ENCODE measurements at places on chromosomes 11 and 22.
A peak's percentile ranks its signal among the peaks of the same experiment; 100 is the strongest.

DNA sequence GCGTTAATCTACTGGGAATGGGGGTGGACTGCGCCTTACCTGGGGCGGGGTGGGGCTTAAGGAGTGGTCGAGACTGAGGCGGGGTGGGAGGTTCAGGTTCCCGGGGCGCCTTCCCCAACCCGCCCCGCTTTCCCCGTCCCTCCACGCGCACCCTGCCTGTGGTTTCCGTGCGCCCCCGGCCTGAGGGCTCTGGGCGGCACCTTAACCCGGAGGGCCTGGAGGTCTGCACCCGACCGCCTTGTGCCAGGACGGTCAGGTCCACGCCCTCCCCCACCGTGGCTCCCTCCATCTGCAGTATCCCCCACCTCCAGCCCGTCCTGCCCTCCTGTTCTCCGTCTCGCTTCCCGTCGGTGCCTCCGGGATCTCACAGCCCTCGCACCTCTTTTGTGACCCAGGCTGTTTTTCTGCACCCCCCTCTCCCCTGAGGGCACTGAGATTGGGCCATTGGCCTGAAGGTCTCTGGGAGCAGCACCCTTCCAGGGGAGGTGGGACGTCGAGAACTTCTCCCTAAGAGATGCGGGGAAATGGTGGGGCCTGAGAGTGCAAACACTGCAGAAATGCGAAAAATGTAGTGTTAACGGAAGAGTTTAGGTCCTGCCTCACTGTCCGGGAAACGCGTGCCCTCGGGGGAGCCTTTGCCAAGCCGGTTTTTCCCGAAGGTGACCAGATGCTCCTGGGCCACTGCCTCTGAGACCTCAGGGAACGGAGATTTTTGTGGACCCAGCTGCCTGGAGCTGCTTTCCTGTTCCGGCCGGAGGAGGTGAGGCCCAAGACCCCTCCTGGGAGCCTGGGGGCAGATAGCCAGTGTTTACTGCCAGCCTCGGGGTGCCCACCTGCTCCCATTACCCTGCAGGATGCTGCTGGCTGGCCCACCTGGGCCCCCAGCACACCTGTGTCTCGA lies 1.2 kb upstream of the ASCL2 start:
- DNase-seq: no peak

DNA sequence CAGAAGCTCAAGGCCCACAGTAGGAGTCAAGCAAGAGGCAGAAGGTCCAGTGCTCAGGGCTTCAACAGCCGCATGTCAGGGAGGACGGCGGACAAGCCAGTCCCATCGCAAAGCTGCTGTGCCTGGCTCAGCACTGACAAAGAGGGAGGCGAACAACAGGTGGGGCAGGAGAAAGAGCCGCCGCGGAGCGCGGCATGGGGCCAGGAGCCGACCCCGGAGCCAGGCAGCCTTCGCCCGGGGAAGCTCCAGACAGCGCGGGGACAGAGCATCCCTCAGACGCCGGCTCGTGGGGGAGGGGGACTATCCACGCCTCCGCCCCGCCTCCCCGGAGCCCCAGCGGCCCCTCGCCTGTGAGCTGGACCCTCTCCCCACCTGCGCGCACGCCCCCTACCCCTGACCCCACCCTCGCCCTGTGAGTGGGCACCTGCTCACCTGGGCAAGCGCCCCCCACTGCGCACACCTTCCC lies 369 bp downstream of the DHCR7 start:
- DNase-seq: peak; percentile 39

GRCh38 chr22:28548406-28548805 lies 131.2 kb downstream of the TTC28 start:
- DNase-seq: no peak

- DNase-seq: no peak
These were observed 13.4 kb downstream of the SHANK2 start for GRCh38 chr11:71238941-71239340.

GRCh38 chr11:123230346-123230745 lies 35.3 kb upstream of the CLMP start:
- no peak for DNase-seq

DNA sequence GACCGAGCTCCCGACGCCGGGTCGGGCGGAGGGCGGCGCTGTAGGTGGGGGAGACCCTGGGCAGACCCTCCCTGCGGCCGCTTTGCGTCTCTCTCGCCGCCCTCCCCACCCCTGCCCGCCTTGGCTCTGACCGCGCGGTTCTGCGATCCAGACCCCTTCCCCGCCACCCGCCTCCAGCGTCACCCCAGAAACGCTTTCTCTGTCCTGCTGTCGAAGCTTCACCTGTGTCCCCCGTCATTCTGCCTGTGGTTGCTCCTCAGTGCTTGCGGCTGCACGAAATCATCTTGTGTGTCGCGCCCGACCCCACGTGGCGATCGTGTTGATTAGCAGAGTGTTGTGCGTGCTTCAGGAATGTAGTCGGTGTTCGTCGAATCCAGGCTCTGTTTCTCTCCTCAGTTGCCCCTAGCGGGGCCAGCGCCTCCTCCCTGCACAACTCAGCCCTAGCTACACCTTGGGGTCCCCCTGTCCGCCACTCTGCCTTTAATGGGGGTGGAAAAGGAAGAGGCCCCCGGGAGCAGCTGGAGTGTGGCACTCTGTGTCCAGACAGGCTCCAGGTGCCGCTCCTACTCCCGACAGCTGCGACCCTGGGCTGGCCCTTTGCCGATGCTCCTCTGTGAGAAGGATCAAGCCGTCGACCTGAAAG lies 851 bp downstream of the PTDSS2 start:
- peak; percentile 75 for DNase-seq

DNA sequence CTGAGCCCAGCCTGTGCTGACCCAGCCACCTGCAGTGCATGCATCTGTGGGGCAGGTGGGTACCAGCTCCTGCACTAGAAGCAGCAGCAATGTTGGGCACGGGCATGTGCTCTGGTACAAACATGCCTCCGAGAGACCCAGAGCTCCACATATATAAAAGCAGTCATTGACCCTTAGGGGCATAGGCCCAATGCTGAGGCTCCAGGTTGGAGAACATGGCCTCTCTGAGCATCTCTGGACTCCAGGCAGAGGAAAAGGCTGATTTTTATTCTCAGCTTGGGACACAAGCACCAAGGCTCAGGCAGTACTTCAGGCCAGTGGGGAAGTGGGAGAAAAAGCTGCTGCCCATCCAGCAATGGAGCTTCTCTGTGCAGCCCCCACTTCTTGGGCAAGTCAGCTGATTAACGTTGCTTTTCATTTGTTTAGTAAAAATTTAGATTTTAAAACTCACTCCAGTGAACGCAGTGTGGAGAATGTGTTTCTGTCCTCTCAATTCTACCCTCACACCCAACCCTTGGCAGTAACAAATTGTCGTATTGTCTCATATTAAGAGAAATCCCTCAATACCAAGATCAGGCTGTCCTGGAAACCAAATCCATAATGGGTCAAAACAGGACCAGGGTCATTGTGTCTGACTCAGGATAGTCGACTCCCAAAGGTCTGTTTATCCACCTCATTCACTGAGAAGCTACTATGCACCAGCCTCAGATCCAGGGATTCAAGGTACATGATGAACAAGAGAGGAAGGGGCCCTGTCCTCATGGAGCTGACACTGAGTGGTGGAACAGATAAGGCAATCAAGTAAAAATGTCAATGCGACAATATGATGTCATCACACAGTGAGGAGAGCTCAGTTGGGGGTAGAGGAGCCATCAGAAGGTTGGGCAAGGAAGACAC lies 50.6 kb upstream of the TOP3B start:
- DNase-seq: no peak

- DNase-seq: peak; percentile 71
These were observed 17.5 kb downstream of the MACROD1 start for GRCh38 chr11:64148226-64148916.

DNA sequence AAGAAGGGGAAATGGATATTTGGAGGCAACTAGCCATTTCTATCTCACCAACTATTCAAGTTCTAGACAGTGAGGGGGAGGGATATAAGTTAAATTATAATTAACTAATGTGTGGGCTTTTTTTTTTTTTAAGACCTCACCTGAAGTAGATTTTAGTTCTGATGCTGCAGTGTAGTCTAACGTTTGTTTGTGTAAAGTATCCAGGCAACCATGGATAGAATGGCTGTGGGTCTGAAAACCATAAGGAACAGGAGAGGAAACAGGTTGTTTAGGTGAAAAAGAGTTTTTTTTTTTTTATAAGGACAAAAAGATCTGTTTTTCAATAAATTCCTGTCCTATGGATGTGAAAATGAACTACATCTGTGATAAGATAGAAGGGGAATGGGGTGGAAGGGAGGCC lies 262.4 kb upstream of the PLET1 start:
- no peak for DNase-seq

DNA sequence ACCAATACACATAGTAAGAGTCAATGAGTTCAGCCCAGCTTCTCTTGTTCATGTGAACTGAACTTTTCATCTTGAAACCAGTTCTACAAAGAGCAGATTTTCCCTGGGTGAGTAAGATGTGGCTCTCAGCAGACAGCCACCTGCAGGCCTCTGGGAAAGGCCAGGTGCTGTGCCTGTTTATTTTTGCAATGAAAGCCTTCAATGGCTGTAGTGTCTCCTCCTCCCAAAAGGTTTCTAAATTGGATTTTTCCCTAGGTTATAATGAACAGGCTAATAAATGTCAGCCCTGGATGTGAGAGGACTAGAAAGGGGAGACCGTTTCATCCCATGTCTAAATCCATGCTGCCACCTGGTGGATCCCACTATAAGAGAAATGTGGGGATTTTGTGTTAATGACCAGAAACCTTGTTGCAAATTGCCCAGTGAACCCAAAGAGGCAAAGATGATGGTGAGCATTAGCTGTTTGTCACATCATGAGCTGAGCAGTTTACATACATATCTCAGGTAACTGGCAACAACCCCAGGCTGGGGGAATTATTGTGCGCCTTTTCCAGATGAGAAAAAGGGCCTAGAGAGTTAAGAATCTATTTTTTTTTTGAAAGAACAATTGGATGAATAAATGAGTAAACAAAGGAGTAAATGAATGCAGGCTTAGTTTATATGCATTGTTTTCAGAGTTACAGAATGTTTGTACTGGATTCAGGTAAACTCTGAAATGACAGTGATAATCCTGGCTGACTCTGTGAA lies 12.7 kb downstream of the C11orf91 start:
- no peak for DNase-seq

GRCh38 chr11:120660024-120660565 lies 148.5 kb downstream of the GRIK4 start:
- peak; percentile 26 for DNase-seq

Data from activated naive CD8-positive, alpha-beta T cell treated with anti-CD3 and anti-CD28 coated beads for 36 hours (primary cell).